Endodermal cell (in vitro differentiated cells): ENCODE measurements at places on chromosomes 2 and 18.

- DNase-seq: no peak
These were observed 23.8 kb downstream of the SOWAHC start for GRCh38 chr2:109637749-109638570.

DNA sequence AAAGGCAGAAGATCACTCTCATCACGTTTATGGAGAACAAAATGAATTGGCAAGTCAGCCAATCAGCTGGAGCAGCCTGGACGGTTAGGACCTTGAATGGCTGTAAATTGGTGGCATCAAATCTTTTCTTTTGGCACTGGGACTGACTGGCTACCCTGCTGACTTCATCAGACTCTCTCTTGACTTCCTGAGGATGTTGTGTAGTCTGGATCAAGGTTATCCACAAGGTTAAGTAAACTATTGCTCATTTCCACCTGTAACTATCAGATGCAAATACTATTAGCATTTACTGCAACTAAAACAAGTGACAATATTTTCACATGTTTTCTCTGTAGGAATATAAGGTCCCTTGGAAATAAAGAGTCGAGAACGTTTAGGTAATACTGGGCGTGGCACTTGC is 134.3 kb upstream of the RASGRP3 start:
- DNase-seq: no peak

GRCh38 chr18:74175658-74176057 is 27.3 kb downstream of the TIMM21 start:
- DNase-seq: no peak

DNA sequence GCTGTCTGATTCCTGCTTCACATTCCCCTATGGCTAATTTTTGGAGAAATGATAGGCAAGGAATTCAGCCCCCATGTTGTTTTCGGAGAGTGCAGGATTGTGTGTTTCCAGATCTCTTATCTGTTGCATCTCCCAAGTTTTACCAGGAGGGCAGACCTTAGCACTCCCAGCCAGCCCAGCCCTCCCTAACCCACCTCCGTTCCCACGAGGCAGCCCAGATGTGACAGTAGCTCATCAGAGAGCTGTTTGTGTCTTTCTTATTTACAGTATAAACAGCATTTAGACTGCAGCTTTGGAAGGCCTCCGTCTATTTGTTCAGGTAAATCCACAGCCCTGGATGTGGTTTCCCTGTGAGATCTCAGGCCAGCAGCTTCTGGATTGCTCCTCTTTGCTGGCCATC is 91.6 kb downstream of the THNSL2 start:
- DNase-seq: no peak
